ENCODE measurements at places on chromosomes 4 and X.

DNA sequence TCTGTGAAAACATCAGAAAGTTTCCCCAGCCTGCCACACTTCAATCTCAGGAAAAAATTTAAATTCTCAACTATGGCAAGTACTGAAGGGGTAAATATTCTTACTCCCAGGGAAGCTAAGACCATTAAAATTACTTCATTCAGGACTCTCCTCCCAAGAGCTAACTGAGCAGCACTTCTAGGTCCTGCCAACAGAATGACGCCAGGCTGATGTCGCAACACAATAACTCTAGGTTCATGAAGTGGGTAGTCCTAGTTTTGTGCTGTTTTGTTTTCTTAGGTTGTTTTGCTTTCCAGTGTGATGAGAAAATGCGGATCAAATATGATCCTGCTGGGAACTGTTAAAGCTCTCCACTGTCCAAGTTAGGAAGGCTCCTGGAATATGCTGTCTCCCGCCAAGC lies 180.0 kb downstream of the NKX6-1 start:
- DNase-seq: no peak
- no peaks in the 10 kb centered on the region for H3K36me3 ChIP-seq
- no peaks in the 10 kb centered on the region for H3K4me1 ChIP-seq

DNA sequence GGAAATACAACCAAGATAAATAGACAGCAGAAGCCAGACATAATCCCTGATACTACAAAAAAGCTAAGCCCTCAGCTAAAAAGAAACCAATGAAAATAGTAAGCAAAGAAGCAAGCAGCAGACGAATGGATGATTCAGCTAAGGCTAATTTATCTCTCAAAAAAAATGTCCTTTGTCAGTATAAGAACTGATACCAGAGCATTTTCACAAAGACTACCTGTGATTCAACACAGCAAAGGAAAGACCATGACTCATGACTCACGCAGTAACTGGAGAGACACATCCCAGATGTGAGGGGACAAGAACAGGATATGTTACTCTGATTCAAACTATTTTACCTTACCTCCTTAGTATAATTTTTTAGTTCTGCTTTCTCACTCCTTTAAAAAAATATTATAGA lies 22.7 kb upstream of the TMPRSS11F start:
- no peaks in the 10 kb centered on the region for H3K4me1 ChIP-seq
- H3K27ac ChIP-seq: no peak overlapping the region
- no peak for DNase-seq
- no peaks in the 10 kb centered on the region for H3K36me3 ChIP-seq
- H3K4me3 ChIP-seq: no peak overlapping the region
- H3K27me3 ChIP-seq: peaks cover 5% of the 10 kb centered on the region

DNA sequence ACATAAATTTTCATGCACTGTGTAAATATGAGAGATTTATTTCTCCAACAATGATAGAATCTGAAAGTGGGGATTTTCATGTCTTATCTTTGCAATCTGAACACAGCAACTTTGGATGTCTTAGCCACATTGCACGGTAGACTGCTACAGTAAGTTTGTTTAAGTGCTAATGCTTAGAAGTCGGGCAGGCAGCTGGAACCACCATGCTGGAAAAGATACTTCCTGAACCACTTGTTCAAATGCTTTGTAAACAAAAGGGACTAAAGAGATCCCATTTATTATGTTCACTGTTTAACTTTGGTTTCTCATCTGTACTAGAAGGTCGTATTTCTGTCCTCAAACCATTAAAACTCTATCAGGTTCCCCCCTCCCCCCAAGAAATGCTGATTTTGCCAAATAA lies 555.9 kb upstream of the DIPK2B start:
- peak overlapping the region; percentile 95 for H3K27ac ChIP-seq
- H3K27me3 ChIP-seq: no peaks in the 10 kb centered on the region
- H3K4me3 ChIP-seq: peak overlapping the region; percentile 21
- no peaks in the 10 kb centered on the region for H3K36me3 ChIP-seq
- peaks cover 22% of the 10 kb centered on the region for H3K4me1 ChIP-seq

DNA sequence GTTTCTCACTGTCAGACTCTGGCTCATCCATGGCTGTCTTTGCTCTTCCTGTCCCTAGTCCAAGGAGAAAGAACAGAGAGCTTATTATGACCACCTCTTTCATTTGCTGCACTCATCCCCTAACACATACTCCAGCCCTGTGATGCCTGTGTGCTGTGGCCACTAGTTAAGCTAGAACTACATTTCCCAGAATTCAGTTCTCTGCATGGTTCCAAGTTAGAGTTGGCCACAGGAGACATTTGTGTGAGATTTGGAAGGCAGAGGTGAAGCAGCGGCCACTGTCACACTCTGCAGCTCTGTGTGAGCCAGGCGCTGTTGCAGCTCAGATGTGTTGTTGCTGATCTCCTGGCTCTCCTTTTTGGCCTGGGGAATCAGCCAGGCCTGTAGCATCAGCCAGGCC lies 188.2 kb upstream of the ATP6AP2 start:
- no peaks in the 10 kb centered on the region for H3K36me3 ChIP-seq
- no peak for DNase-seq
- H3K27ac ChIP-seq: no peak overlapping the region
- no peak overlapping the region for H3K4me3 ChIP-seq
- no peaks in the 10 kb centered on the region for H3K4me1 ChIP-seq

DNA sequence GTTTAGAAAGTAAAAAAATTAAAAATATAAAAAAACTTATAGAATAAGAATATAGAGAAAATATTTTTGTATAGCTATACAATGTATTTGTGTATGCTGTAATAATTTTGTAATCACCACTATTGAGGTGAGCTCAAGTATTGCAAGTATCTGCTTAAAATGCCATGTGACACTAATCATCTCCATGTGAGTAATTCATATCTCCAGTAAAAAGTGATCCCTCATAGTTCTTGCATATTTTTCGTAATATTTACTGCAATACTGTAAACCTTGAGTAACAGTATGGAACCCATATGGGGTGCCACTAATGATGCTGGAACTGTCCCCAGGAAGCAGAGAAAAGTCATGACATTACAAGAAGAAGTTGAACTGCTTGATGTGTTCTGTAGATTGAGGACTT lies 43.2 kb upstream of the HUWE1 start:
- H3K27ac ChIP-seq: no peak overlapping the region
- H3K4me3 ChIP-seq: no peak overlapping the region
- no peaks in the 10 kb centered on the region for H3K27me3 ChIP-seq
- no peaks in the 10 kb centered on the region for H3K36me3 ChIP-seq
- DNase-seq: no peak

DNA sequence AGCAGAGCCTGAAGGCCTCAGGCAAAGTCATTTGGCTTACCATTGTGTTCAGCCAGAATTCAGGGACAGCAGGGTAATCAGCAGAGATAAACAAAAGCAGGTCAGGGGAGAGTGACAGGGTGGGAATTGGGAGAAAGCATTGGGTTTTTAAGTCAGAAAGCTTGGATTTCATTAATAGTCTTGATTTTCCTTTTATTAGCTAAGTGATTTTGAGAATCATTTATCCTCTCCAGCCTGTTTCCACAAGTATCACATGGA lies 410.1 kb downstream of the HNRNPD start:
- H3K27me3 ChIP-seq: peaks cover 44% of the 10 kb centered on the region
- H3K4me1 ChIP-seq: no peaks in the 10 kb centered on the region
- H3K4me3 ChIP-seq: no peak overlapping the region
- no peak for DNase-seq

DNA sequence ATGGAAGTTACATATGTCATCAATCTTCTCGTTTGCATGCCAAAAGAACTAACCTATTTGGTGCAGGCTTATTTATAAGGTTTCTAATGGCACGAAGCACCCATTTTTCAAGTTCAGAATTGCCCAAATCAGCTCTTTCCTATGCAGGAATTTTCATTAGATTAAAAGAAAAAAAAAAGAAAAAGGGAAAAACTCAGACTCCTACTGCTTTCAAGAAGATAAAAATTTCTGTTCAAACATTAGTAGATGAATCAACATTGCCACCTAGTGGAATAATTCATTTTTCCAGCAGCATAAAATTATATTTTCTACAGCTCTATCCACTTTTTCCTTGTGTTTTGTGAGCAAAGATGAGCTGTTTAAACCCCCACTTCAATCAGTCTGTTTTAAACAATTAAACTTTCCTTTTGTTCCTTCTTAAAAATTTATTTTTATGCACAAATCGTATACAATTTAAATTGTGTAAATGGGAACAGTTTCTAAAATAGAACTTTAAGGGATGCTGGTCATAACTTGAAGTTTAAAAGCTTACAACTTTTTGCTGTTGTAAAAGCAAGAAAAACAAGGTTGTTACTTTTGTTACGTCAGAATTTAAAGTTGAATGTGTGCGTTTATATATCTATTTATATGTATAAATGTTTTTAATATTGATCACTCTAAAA lies 309.9 kb downstream of the ARAP2 start:
- no peak overlapping the region for H3K4me3 ChIP-seq
- no peaks in the 10 kb centered on the region for H3K36me3 ChIP-seq
- H3K27me3 ChIP-seq: peaks cover 26% of the 10 kb centered on the region
- no peak for DNase-seq
- H3K27ac ChIP-seq: no peak overlapping the region

GRCh38 chr4:89803915-89804314 lies 33.0 kb downstream of the SNCA start:
- no peak overlapping the region for H3K27ac ChIP-seq
- no peaks in the 10 kb centered on the region for H3K36me3 ChIP-seq
- no peak for DNase-seq
- no peak overlapping the region for H3K4me3 ChIP-seq

- H3K36me3 ChIP-seq: no peaks in the 10 kb centered on the region
- no peak overlapping the region for H3K27ac ChIP-seq
Measured at GRCh38 chr4:147570616-147571015, 46.6 kb upstream of the TMEM184C start.

DNA sequence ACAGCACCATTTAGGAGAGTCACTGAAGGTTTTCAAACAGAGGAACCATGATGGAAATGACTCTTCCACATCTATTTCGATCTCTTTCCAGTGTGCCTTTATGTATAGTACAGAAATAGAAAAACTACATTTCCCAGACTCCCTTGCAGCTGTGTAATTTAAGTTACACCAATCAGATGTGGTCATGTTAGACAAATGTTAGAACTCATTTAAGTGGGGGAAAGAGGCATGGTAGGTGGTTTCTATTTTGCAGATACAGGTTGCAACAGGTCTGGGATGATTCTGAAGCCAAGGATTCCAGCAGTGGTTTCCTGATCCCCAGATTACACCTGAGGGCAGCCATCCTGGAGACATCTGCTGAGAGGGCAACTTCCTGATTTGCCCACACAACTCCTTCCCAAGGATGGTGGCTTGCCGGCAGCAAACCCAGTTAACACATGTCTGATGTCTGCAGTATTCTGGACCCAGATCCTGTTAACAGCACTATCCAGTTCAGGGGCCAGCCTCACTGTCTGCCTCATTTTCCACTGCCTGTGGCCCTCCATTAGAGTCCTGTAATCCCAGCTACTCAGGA lies 38.7 kb upstream of the PDK3 start:
- peak overlapping the region; percentile 29 for H3K27ac ChIP-seq
- DNase-seq: no peak
- no peaks in the 10 kb centered on the region for H3K4me1 ChIP-seq
- H3K36me3 ChIP-seq: no peaks in the 10 kb centered on the region
- H3K27me3 ChIP-seq: no peaks in the 10 kb centered on the region
- H3K4me3 ChIP-seq: no peak overlapping the region

GRCh38 chrX:103488332-103488731 lies 31.0 kb downstream of the RAB40A start:
- no peak for DNase-seq

- H3K27me3 ChIP-seq: no peaks in the 10 kb centered on the region
- H3K4me3 ChIP-seq: no peak overlapping the region
- H3K36me3 ChIP-seq: no peaks in the 10 kb centered on the region
- DNase-seq: no peak
- no peak overlapping the region for H3K27ac ChIP-seq
Measured at GRCh38 chrX:125405339-125405738, 85.7 kb downstream of the TEX13C start.

GRCh38 chr4:26692014-26692726 lies 108.3 kb downstream of the TBC1D19 start:
- no peak for DNase-seq
- H3K4me1 ChIP-seq: no peaks in the 10 kb centered on the region
- H3K27ac ChIP-seq: no peak overlapping the region
- no peaks in the 10 kb centered on the region for H3K27me3 ChIP-seq
- H3K36me3 ChIP-seq: peaks cover 13% of the 10 kb centered on the region
- no peak overlapping the region for H3K4me3 ChIP-seq

DNA sequence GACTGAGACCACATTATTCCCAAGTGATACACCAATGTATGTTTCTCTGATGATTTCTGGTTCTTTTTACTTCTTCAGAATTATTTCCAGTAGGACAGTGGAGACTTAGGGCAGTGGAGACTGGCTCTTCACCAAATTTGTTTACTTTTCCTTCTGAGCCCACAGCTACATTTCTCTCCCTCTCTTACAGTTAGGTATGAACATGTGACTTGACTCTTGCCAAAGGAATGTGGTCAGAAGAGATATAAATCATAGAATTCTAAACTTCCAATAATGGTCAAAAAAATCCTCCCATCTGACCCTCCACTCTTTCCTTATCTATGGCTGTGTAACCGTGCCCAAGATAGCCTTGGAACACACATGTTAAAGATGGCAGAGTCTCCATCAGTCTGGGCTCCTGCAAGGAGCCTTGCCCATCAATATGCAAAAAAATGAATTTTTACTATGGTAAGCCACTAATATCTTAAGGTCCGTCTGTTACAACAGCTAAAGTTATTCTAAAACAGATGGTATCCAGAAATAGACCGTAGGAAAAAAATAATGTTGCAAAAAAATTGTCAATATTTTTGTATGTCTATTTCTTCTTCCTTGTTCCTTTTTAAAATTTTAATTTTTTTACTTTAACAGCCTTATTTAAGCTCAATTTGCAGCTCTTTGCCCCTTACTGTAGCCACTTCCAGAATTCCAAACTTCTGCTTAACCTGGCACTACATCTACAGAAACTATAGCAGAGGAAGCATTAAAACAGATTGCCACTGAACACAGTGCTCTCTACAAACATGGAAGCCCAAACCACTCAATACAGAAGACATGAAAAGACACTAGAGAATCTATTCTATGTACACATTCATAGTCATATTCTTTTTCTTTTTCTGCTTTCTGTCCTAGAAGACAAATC lies 260.7 kb downstream of the COL25A1 start:
- peaks cover 5% of the 10 kb centered on the region for H3K27me3 ChIP-seq
- H3K27ac ChIP-seq: no peak overlapping the region
- peaks cover 3% of the 10 kb centered on the region for H3K4me1 ChIP-seq
- H3K36me3 ChIP-seq: no peaks in the 10 kb centered on the region

- no peak for DNase-seq
- H3K4me1 ChIP-seq: peaks cover 24% of the 10 kb centered on the region
- peaks cover 4% of the 10 kb centered on the region for H3K36me3 ChIP-seq
- H3K27ac ChIP-seq: no peak overlapping the region
- H3K4me3 ChIP-seq: no peak overlapping the region
Measured at GRCh38 chr4:73187325-73187724, 71.3 kb downstream of the ANKRD17 start.

DNA sequence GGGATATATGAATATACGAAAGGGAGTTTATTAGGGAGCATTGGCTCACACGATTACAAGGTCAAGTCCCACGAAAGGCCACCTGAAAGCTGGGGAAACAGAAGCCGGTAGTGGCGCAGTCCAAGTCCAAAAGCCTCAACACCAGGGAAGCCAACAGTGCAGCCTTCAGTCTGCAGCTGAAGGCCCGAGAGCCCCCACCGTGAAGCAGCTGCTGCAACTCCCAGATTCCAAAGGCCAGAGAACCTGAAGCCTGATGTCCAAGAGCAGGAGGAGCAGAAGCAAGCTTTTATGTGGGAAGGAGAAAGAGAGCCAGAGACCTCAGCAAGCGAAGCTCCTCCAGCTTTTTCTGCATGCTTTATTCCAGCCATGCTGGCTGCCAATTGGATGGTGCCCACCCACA lies 275.8 kb downstream of the PTTG2 start:
- no peaks in the 10 kb centered on the region for H3K36me3 ChIP-seq
- H3K4me1 ChIP-seq: peaks cover 5% of the 10 kb centered on the region
- no peak overlapping the region for H3K4me3 ChIP-seq
- DNase-seq: no peak
- H3K27me3 ChIP-seq: peaks cover 5% of the 10 kb centered on the region
- no peak overlapping the region for H3K27ac ChIP-seq
